Naive thymus-derived CD8-positive, alpha-beta T cell (primary cell): ENCODE measurements at places on chromosomes 6 and 20. TPM values are rescaled to one million over a fixed set of nuclear protein-coding genes. Genes with fewer than 3 reads are reported as not detected.

DNA sequence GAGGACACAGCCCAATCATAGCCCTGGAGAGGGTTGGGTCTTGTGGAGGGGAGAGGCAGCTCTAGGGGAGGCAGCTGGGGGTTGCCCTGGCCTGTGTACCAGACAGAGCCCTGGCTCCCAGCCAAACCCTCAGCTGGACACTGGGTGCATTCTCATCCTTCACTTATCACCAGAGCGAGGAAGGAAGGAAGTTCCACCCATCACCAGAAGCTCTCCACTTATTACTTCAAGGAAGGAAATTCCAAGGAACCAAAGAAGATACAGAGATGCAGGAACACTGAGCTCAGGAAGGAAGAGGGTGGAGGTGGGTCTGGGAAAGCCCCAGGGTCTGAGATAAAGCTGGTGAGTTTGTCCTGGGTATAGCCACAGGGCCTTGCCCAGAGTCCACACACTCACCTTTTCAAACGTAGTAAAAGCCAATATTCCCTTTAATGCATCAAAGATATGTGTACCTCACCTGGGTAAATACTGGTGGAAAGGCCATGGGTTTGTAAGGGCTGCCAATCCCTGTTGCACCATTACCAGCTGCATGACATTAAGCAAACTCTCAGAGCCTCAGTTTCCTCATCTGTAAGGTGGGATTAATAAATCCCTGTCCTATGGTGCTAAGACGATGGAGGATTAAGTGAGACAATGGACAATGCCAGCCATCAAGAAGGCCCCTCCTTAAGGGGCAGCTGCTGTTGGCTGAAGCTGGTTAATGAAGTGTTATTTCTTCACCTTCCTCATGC is 109.7 kb upstream of the NAA20 start:
- no peaks in the 10 kb centered on the region for H3K36me3 ChIP-seq
- H3K27me3 ChIP-seq: no peaks in the 10 kb centered on the region
- no peak for DNase-seq
- H3K4me3 ChIP-seq: no peak overlapping the region

- no peak for DNase-seq
- no peaks in the 10 kb centered on the region for H3K4me1 ChIP-seq
- H3K36me3 ChIP-seq: no peaks in the 10 kb centered on the region
- H3K27me3 ChIP-seq: peaks cover 24% of the 10 kb centered on the region
- no peak overlapping the region for H3K4me3 ChIP-seq
- H3K27ac ChIP-seq: no peak overlapping the region
These were observed 54.2 kb downstream of the OPN5 start for GRCh38 chr6:47836046-47836445.

- no peak overlapping the region for H3K4me3 ChIP-seq
- no peaks in the 10 kb centered on the region for H3K27me3 ChIP-seq
These were observed 621.2 kb upstream of the EYS start for GRCh38 chr6:66328200-66328599.

Gene SLPI
- not detected for total RNA-seq

Gene FLRT3
- not detected for total RNA-seq

Gene DEFB127
- total RNA-seq: not detected

Gene SLC29A1
- 1.3 TPM for total RNA-seq
